BE2C (cell line): ENCODE measurements at places on chromosomes 3 and 15.

DNA sequence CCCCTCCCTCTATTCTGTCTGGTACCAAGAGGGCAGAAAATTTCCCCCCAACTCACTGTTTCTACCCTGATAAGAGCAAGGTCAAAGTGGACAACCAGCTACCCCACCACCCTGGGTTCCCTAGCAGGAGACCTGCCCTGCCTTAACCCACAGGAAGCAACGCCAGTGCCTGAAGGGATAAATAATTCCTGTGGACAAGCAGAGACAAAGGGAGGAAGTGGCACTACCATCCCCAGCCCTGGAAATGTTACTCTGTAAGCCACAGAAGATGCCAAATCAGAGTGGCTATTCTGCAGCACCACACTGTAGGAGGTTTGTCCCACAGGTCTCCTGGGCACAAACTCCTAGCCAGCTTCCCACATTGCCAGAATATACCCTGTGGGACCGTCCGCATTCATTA is 80.1 kb downstream of the DNAH12 start:
- DNase-seq = no peak

DNA sequence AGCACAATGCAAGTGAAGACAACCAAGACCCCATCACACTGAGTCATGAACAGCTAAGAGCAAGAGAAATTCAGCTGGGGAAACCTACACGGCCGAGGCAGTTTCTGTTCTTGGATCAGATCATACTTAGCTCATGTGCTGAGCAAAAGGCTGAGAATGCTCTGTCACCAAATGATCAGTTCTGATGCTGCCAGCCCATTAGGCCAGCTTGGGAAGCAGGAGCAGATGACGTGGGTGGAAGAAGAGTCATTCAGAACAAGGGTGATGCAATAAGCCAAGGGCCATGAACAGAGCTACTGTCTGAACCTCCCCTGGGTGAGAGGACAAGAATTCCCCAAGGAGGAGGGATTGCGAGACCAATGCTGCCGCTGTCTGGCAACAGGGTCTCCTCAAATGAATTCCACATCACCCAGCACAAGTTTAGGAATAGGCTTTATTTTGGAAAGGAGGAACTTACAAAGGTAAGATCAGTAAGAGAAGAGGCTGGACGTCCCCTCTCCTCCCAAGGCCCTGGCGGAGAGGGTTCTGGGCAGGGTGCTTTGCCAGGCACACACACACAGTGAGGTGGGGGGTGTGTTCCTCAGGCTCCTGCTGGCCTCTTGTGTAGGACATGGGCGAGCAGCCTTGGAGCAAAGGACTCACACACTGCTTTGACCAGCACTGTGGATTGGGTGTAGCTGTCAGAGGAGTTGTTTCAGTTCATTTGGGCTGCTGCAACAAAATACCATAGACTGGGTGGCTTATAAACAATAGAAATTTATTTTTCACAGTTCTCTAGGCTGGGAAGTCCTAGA is 65.6 kb upstream of the CTXND1 start:
- DNase-seq = no peak

DNA sequence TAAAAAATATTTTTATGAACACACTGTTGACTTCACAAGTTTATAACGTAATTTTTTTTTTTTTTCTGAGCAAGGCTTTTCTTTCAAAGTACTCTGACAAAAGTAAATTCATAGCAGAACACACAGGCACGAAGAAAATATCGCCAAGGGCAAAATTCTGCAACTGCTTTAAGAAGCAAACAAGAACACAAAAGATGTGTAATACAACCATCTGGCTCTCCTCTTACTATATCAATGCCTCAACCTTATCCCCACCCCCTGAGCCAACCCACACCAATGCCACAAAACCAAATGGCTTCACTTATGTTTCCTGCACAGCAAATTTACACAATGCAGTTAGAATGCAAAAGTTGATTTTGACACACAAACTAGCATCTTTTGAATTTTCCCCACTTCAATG is 274.2 kb downstream of the FOXP1 start:
- no peak for DNase-seq

GRCh38 chr3:141542202-141542969 is 55.6 kb downstream of the RASA2 start:
- no peak for DNase-seq

DNA sequence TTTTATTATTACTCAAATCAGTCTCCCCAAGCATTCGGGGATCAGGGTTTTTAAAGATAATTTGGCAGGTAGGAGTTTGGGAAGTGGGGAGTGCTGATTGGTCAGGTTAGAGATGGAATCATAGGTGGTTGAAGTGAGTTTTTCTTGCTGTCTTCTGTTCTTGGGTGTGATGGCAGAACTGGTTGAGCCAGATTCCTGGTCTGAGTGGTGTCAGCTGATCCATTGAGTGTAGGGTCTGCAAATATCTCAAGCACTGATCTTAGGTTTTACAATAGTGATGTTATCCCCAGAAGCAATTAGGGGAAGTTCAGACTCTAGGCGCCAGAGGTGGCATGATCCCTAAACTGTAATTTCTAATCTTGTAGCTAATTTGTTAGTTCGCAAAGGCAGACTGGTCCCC is 20.6 kb upstream of the TRANK1 start:
- no peak for DNase-seq

GRCh38 chr15:52329150-52329549 is 33.5 kb upstream of the MYO5C start:
- DNase-seq = no peak

DNA sequence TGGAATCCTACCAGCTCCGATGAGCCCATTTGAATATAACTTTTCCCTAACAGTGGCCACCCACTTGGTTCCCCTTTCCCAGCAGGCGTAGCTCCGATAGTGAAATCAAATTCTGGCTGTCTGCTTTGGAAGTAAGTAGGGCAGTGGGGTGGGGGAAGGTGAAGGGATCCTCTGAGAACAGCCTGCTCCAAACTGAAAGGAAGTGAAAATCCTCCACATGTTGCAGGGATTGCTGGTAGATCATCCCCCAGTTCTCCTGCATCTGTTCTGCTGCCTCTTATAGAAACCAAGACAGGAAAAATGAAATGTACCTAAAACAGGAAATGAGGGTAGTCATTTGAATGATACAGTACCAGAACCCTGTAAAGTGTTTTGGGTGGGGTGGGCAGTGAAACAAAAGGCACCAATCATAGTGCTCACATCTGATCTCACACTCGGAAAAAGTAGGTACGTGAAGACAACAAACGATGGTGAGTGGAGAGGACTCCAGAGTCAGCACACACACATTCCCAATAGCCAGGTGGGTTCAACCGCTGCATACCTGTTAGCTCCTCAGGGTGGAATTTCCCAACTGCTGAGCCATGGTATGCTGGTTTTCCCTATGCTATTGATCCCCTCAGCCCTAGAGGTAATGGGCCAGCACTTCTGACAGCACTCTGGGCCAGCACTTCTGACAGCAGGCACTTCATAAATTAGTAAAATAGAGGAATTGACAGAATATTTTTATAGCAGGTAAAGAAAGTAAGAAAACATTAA is 304.9 kb upstream of the ADAMTS9 start:
- DNase-seq = no peak

DNA sequence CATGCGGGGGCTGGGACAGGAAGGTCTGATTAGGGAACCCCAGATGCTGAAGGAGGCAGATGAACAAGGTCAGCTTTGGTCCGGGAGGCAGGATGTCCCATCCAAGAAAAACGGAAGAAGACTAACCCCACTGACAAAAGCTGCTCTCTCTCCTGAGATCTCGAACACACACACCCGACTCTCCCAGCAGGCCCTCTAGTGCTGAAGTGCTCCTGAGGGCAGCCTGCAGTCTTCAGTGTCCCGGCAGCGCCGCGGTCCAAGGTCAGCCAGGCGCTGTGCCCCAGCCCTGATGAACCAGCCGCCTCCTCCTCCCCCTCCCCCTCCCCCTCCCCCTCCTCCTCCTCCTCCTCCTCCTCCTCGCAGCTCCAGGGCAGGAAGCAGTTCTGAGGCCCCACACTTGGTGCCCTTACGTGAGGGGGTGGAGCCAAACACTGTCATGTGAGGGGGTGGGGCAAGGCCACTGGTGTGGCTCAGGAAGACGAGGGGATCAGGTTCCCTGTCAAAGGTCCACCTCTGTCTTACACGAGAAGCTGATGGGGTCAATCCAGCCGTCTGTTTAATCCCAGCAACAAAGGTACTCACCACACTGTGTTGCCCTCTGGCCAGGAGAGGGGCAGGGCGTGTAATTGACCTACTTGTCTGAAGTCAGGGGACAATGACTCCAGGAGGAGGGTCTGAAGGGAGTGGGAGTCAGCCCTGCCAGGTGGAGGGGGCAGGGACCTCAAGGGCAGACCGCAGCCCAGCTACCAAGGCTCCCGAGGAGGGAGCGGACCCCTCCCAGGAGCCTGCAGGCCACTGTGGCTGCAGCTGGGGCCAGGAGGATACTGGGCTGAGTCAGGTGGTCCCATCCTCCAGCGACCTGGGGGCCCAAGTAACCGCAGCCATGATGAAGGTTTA is 34.3 kb downstream of the PRR23E start:
- DNase-seq = no peak
